Osteocyte (in vitro differentiated cells): ENCODE measurements at places on chromosomes 12 and 14. TPM values are rescaled to one million over a fixed set of nuclear protein-coding genes. Genes with fewer than 3 reads are reported as not detected.

Gene ITGB7
- 0.83 TPM in 1 of 2 replicates, not detected in the other for total RNA-seq

GRCh38 chr12:62761658-62762057 is 173.3 kb downstream of the PPM1H start:
- H3K4me1 ChIP-seq: peaks cover 60% of the 10 kb centered on the region
- H3K27me3 ChIP-seq: no peaks in the 10 kb centered on the region
- no peak for DNase-seq
- H3K36me3 ChIP-seq: peaks cover 45% of the 10 kb centered on the region
- H3K27ac ChIP-seq: no peak overlapping the region
- no peak overlapping the region for H3K4me3 ChIP-seq

DNA sequence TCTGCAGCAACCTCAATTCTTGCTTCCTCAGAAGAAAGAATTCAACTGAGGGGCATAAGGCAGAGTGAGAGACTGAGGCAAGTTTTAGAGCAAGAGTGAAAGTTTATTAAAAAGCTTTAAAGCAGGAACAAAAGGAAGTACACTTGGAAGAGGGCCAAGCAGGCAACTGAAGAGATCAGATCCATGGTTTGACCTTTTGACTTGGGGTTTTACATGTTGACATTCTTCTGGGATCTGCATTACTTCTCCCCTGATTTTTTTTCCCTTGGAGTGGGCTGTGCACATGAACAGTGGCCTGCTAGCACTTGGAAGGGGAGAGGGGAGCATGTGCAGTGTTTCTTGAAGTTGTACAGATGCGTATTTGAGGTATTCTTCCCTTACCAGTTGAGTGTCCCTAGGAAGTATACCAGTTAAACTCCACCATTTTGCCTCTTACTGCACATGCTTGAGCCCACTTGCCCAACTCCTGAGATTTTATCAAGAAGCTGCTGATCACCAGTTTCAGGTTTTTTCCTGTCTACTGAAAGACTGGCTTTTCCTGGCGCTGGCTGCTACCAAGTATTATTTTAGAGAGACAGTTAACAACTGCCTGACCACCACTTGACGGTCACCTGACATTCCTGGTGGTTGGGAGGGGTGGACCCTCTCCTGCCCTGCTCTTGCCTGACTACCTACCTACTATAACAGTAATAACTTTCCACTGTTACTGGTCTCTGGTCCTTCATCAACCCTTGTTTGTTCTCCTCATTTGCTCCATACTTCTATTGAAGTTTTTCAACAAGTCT is 26.0 kb upstream of the TMTC2 start:
- no peak overlapping the region for H3K4me3 ChIP-seq
- no peaks in the 10 kb centered on the region for H3K4me1 ChIP-seq
- H3K36me3 ChIP-seq: no peaks in the 10 kb centered on the region
- H3K27me3 ChIP-seq: peaks cover 5% of the 10 kb centered on the region
- DNase-seq: no peak
- H3K27ac ChIP-seq: no peak overlapping the region

- peaks cover 17% of the 10 kb centered on the region for H3K4me1 ChIP-seq
- H3K36me3 ChIP-seq: no peaks in the 10 kb centered on the region
- no peak overlapping the region for H3K4me3 ChIP-seq
- no peak for DNase-seq
- no peaks in the 10 kb centered on the region for H3K27me3 ChIP-seq
Measured at GRCh38 chr12:1073652-1074051, 82.6 kb downstream of the ERC1 start.

- H3K27me3 ChIP-seq: peaks cover 10% of the 10 kb centered on the region
- no peak for DNase-seq
- H3K27ac ChIP-seq: no peak overlapping the region
- no peaks in the 10 kb centered on the region for H3K36me3 ChIP-seq
Measured at GRCh38 chr12:87051621-87052020, 795.4 kb upstream of the MGAT4C start.
